NCI-H1092 treated with DMSO at 0.1 percent for 48 hours (cell line): ENCODE measurements at places on chromosomes 3 and 15.
A peak's percentile ranks its signal among the peaks of the same experiment; 100 is the strongest.

DNA sequence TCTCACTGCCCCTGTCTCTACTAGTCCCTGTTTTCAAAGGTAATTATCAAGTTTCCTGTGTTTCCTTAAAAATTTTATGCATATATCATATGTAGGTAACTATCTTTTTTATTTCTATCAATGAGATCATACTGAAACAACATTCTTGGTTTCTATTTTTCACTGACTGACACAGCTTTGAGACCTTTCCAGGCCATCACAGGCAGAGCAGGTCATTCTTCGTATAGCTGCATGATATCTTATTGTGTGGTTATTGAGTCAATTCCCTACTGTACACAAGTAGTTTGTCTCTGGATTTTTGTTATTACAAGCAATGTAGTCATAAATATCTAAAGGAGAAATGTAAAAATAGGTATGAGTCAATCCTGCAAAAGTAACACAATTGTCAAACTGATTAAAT, 169.6 kb downstream of the CFAP20DC start:
- no peak for DNase-seq

GRCh38 chr3:29854821-29855220, 574.0 kb downstream of the RBMS3 start:
- no peak for DNase-seq

GRCh38 chr3:143278721-143279120, 159.2 kb downstream of the CHST2 start:
- DNase-seq: no peak

DNA sequence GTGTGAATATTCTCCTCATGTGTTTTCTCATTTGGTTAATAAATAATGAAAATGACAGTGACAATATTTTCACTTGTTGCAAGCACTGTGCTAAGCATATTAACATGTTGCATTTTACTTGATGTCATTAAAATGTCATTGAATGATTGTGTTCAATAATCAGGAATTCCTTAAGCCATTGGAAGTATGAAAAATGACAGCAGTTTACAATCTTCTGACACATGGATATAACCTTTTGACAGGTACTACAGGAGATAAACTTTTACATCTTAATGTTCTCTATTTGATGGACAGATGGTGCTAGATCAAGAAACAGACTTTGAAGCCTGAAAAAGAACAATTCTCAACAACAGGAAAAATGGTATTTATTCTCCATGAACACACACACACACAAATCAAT, 1138.3 kb downstream of the ROBO2 start:
- no peak for DNase-seq

DNA sequence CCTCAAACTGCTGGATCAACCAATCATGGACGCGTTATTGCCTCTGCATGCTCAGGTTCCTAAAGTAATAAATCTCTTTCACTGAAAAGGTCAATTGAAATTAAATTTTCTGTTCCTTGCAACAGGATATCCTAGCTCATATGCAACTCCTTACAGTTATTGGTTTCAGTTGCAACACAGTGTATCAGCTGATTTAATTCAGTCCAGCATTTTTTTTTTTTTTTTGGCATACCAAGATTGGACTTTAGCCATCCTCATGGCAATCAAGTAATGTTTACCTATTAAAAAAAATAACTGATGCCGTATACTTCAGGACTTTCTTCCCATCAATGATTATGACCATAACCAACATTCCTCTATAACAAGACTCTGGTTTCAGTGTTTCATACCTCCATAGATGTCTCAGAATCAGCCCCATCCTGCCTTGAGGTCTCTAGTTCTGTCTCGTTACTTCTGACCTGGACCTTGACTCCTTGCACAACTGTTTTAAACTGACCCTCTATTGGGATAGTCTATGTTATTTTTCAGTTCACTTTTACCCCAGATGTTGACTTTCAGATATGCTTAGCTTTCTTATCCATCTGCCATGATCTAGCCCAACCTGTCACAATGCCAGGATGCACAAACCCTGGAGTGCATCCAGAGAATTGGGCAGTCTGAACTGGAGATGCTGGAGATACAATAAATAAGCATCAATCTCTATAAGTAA, 265.0 kb upstream of the GADL1 start:
- no peak for DNase-seq

GRCh38 chr15:85008474-85009260, 27.0 kb downstream of the PDE8A start:
- no peak for DNase-seq

- no peak for DNase-seq
These were observed 5.1 kb upstream of the VHL start for GRCh38 chr3:10136426-10137005.

GRCh38 chr3:85304360-85304964, 345.7 kb downstream of the CADM2 start:
- no peak for DNase-seq

DNA sequence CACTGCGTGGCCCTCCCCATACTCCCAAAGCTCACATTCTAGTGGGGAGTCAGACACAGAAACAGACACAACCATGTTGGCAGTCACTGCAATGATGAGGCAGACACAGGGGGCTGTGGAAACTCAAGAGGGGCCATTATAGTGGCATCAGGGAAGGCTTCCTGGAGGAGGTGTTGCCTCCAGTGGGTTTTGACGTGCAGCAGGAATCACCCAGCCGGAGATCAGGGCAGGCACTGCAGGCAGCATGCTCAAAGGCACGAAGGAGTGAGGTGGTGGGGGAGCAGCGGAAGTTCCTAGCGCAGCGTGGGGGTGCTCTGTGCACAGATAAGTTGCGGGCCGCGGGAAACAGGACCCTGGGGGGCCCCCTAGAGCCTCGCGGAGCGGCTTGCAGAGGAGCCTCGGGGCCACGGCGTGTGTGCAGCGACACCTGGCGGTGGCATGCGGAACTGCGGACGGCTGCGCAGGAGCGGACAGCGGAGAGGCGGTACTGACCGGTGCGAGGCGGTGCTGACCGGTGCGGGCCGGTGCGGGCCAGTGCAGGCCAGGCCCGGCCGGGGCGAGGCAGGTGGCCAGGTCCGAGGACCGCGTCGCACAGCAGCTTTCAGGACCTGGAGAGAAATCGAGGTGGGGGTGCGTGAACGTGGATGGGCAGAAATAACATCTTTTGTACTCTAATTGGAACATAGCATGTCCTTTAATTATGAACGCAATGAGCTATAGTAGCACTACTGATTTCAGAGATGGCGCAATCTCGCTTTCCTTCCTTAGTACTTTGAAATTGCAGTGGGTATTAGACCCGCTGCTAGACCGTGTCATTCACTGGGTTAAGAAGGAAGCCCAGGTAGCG, 101.5 kb downstream of the FBLN2 start:
- peak; percentile 67 for DNase-seq

DNA sequence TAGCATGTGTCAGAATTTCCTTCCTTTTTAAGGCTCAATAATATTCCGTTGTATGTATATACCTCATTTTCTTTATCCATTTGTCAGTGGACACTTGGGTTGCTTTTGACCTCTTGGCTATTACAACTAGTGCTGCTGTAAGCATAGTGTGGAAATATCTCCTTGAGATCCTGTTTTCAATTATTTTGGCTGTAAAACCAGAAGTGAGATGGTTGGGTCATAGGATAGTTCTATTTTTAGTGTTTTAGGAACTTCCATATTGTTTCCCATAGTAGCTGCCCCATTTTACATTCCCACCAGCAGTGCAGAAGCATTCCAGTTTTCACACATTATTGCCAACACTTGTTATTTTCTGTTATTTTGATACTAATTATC, 70.4 kb upstream of the C15orf39 start:
- no peak for DNase-seq

DNA sequence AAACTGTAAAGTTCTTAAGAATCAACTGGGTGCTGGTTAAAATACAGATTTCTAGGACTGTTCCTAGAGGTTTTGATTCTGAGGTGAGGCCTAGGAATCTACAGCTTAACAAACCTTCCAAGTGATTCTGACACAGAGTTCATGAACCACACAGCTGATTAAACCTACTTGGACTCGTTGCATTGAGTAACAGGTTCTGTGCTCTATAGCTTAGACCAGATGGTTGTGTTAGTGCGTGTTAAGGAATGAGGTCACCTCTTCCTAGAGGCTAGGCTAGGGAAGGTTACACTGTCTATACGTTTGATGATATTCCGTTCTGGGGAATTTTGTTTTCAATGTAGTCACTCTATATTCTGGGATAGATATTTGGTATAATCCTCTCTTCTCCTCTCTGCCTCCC, 21.9 kb downstream of the EID1 start:
- no peak for DNase-seq

DNA sequence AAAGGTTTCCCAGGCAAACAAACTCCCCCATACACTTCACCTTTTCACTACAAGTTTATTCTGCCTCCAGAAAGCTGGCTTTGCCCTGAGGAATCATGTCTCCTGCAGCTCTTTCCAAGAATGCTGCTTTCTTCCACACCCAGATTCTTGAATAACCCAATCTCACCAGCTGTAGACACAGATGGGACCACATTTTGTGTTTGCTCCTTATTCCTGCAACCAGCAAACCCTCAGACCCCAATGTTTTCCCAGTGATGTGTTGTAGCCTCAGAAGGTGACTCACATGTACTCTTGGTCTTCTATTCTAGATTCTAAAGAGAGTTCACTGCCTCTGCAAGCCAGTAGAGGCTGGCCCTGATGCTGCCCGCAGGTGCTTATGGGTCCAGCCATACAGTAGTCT, 23.6 kb upstream of the TRIM59 start:
- no peak for DNase-seq

- no peak for DNase-seq
These were observed 39.3 kb downstream of the GLB1 start for GRCh38 chr3:33057320-33058298.

GRCh38 chr15:70031261-70031660, 66.5 kb downstream of the TLE3 start:
- DNase-seq: no peak

- DNase-seq: no peak
These were observed 7.4 kb downstream of the PLXND1 start for GRCh38 chr3:129599073-129599472.

- peak; percentile 69 for DNase-seq
These were observed 216.9 kb downstream of the IGSF11 start for GRCh38 chr3:118817748-118818165.

GRCh38 chr3:9888540-9888939, 1.9 kb upstream of the JAGN1 start:
- no peak for DNase-seq

DNA sequence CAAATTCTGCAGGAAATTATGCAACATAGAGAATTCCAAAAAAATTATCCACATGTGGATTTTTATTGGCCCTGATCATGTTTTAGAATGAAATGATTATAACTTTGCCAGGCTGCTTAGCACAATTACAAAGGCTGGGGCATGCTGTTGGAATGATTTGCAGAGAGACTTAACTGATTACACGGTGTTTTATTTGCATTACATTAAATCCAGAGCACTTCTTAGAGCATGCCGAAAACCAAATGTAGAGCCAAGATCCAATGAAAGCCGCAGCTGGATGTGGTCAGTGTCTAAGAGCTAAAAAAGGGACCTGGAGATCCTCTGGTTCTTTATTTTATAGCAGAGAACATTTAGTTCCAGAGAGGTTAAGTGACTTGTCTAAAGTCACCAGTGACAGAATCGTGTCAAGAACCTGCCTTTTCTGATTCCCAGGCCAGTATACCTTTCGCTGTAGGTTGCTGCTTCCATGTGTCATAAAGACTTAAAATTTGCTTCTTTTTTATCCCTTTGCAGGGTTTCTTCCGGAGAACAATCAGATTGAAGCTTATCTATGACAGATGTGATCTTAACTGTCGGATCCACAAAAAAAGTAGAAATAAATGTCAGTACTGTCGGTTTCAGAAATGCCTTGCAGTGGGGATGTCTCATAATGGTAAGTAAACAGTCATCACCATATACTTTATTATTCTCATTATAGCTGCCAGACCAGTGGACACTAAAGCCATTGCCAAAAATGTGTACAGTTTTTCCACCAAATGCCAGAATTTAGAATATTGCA, 92.0 kb upstream of the TSEN2 start:
- DNase-seq: no peak

GRCh38 chr15:101060576-101061551, 141.7 kb downstream of the LRRK1 start:
- DNase-seq: no peak

GRCh38 chr15:36814708-36815107, 235.3 kb downstream of the CDIN1 start:
- no peak for DNase-seq

- no peak for DNase-seq
These were observed 41.6 kb upstream of the CLSTN2 start for GRCh38 chr3:139893267-139893962.

GRCh38 chr3:963755-964154, 129.1 kb upstream of the CNTN6 start:
- DNase-seq: no peak

- DNase-seq: no peak
These were observed 20.0 kb downstream of the ATRIP start for GRCh38 chr3:48466386-48467109.

DNA sequence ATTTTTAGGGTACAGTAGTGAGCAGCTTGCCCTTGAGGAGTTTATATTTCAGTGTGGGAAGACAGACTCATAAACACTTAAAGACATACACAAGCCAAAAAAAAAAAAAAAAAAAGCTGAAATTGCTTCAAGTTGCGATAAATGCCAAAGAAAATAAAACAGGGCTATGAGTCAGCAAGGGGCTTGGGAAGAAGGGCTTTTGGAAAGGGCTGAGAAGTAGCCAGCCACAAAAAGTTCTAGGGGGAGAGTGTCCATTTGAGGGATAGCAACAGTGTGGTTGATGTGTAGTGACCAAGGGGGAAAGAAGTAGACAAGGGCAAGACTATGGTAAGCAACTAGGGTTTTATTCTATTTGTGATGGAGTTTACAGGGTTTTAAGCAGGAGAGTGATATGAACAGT, 185.5 kb downstream of the ADAMTS9 start:
- DNase-seq: no peak

- no peak for DNase-seq
These were observed 17.6 kb downstream of the CYP19A1 start for GRCh38 chr15:51320843-51321242.

- DNase-seq: no peak
These were observed 246.2 kb downstream of the FAM43A start for GRCh38 chr3:194931865-194932264.

DNA sequence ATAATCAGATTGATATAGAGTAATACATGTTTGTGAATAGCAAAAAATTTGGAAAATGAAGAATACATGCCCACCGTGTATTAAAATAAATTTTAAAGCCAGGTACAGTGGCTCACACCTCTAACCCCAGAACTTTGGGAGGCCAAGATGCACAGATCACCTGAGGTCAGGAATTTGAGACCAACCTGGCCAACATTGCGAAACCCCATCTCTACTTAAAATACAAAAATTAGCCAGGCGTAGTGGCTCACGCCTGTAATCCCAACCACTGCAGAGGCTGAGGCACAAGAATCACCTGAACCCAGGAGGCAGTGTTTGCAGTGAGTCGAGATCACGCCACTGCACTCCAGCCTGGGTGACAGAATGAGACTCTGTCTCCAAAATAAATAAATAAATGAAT, 266.3 kb downstream of the SI start:
- no peak for DNase-seq
